ENCODE measurements at places on chromosomes 2 and 18.

DNA sequence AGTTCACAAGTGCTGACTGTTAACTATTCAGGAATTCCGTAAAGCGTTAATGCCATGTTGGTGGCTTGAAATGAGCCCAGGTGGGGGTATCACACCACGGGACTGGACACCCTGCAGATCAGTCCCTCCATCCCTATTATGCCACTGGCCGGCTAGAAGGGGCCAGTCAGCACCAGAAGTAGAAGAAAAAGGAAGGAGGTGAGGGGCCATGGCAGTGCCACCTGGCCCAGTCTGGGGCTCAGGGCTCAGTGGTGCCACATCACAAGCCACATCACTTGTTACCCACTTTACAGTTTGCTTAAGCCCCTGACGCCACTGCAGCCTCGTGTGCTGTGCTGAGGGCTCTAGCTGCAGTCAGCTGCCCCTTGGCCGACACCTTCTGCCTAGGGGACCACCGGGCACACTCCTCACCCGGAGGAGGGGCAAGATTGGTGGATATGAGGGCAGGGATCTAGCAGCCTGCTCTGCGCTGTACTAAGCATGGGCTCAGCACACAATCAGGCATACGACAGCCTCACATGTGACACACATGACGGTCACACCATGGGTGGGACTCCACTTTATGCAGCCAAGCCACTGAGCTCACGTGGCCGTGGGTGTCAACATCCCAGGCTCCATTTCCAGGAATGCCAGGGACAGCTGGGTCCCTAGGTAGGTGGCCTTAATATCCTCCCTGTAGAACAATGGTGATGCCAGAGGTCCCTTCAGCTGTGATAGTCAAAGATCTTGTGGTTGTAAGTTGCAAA, 3.6 kb downstream of the LIMS2 start:
- no peak for DNase-seq

DNA sequence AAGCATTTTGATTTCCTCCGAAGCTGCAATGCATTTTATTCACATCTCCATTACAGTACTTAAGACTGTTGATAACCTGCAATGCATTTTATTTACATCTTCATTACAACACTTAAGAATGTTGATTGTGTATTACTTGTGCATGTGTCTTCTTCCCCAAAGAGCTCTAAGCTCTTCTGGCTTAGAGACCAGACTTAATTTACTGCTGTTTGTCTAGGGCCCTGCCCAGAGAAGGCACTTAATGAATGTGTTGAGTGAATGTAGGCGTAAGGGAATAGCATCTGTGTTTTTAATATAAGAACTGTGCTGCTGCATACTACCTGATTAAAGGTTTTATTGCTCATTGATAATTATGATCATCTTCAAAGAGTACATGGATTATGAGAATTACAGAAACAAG, 295.6 kb downstream of the ZNF385B start:
- DNase-seq, result no peak

DNA sequence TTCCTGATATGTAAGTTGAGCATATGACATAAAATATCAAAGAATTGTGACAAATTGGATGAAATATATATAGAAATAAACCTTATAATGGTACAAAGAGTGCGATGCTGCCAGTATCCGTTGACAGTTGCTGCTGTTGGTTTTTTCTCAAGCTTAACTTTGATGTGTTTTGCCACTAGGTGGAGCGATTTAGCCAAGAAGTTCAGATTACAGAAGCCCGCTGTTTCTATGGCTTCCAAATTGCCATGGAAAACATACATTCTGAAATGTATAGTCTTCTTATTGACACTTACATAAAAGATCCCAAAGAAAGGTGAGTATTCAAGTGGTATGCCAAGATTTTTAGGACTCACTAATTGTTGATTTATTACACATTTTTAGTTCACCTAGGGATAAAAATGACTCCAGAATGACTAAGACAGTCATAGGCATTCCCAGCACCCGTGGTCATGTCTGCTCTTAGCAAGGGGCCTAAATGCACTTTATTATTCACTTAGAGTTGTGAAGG, 2.1 kb downstream of the RRM2 start:
- peak; percentile 83 for DNase-seq

- DNase-seq, result no peak
Measured at GRCh38 chr2:102581911-102582310, 37.4 kb upstream of the SLC9A2 start.

DNA sequence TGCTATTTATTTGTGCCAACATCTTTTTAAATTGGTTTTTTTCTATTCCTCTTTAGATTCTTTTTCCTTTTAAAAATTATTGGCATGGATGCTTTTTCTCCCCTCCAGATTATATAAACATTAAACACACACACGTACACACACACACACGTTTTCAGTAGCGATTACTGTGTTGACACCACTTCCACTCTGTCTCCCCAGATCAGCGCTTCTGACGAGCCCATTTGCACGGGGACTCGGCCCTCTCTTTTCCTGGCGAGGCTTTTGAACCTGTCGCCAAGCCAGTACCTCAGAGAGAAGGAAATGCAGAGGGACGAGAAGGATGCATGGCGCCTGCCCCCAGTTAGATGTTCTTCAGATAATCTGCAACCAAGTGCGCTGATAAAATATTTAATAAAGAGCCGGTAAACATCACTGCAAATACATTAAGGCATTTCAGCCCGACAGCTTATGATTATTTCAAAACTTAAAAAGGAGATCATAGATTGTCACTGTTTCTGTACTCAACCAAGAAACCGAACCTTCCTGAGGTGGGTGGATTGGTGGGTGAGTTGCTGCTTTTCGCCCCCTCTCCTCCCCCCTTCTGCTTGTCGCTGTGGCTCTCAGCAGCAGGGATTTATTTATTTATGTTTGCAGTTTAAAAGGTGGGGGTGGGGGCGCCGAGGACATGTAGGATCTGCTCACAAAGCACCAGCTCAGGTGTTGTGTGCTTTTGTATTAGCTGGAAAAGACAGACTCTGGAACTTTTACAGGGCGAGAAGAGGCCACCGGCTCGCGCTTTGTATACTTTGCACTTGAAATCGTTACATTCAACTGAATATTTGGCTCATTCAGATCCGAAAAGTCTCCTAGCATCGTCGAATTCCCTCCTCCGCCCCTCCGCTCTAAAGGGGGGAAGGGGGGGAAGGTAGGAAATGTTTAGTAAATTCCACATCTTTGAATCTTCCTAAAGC, 787 bp upstream of the TBR1 start:
- peak; percentile 37 for DNase-seq

GRCh38 chr18:54220406-54220805, 4.1 kb downstream of the MBD2 start:
- no peak for DNase-seq

GRCh38 chr2:191001032-191001431, 12.9 kb downstream of the STAT1 start:
- DNase-seq, result no peak

DNA sequence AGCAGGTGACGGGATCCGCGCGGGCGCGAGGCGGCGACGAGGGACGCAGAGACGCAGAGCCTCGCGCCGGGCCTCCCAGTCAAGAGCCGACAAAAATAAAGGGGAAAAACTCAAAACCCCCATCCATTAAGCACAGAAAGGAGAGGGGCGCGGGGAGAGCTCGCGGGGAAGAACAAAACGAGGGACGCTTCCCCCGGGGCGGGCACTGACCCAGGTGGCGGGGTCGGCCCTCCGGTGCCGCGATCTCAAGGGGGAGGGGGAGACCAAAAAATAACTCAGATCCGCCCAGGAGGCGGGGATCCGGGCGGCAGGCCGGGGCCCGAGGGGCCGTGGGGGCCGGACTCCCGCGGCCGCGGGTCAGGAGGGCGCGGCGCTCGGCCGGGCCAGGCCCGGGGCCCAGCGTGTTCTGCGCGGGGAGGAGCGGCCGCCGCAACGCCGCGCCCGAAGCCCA, 597 bp downstream of the RNF103 start:
- no peak for DNase-seq

- DNase-seq, result no peak
Measured at GRCh38 chr2:44267796-44268648, 7.3 kb upstream of the SLC3A1 start.

- DNase-seq, result no peak
Measured at GRCh38 chr2:235820571-235820970, 326.7 kb downstream of the AGAP1 start.

GRCh38 chr2:234840336-234840735, 111.5 kb upstream of the SH3BP4 start:
- DNase-seq, result peak; percentile 59

DNA sequence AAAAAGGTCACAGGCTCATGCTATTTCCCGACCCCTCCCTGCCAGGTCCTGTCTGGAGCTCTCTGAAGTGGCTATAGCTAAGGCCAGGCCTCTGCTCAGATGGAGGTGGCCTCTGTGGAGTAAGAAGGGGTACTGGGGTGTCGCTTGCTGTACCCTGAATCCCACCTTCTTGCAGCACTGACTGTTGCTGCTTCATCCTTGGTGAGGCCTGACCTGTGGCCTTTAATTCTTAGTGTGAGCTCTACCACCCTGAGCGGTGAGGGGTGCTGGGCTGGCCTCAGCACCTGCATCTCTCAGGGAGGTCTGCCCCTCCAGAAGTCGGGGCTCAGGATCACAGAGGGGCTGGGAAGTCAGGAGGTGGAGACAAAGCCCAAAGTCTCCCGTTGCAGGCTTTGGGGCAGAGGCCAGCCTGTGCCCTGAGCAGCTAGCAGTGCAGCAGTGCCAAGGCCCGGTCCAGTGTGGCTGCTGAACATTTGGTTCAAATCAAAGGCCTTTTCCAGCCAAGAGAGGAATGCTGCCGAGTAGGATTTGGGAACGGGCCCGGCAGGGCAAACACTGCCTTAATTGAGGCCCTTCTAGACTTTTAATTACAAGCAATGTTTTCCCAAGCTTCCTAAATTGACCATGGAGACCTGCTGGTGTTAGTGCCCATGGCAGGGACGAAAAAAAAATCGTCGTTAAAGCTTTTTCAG, 133.5 kb upstream of the HAAO start:
- no peak for DNase-seq

DNA sequence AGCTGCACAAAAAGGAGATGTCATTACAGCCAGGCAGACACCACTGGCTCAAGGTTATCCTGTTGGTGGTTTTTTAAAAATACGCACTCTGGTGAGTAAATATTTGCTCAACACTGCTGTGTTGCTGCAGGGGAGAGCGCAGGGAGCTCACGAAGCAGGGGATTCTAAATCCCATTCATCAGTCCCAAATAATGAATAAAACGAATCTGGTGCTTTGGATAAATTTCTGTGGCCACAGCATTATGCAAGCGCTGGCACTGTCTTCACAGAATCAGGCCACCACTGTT, 256.2 kb downstream of the HDAC4 start:
- DNase-seq, result no peak

DNA sequence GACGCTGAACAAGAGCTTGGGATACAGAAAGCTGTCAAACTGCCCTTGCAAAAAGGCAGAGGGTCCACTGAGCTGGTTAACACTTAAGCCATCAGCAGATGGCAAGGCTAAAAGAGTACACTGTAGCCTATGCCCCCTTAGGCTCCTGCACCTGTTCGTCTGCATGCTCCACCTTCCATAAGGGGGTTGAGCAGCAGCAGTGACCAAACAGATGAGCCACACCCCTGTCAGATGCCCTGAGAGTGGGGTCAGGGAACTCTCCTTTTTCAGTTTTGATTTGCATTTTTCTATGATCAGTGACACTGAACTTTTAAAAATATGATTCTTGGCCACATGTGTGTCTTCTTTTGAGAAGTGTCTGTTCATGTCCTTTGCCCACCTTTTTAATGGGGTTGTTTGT, 402.5 kb upstream of the FAM98A start:
- DNase-seq, result no peak

- no peak for DNase-seq
Measured at GRCh38 chr2:218233543-218233942, 16.6 kb downstream of the ARPC2 start.

DNA sequence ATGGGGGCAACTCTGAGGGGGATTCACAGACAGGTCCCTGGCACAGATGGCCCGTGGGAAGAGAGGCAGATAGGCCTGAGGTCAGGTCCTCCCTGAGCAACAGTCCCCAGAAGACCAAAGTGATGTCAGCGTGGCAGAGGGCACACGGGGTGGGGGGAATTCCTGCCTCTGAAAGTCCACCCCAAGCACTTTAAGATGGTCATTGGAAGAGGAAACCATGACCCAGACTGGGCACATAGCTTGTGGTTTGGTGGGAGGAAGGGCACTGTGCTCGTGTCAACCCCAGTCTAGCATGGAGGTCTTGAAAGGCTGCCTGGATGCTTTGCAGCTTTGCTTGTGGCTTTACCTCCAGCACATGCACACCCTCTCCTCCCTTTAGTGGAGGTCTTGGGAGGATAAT, 38.0 kb upstream of the SIX2 start:
- no peak for DNase-seq

DNA sequence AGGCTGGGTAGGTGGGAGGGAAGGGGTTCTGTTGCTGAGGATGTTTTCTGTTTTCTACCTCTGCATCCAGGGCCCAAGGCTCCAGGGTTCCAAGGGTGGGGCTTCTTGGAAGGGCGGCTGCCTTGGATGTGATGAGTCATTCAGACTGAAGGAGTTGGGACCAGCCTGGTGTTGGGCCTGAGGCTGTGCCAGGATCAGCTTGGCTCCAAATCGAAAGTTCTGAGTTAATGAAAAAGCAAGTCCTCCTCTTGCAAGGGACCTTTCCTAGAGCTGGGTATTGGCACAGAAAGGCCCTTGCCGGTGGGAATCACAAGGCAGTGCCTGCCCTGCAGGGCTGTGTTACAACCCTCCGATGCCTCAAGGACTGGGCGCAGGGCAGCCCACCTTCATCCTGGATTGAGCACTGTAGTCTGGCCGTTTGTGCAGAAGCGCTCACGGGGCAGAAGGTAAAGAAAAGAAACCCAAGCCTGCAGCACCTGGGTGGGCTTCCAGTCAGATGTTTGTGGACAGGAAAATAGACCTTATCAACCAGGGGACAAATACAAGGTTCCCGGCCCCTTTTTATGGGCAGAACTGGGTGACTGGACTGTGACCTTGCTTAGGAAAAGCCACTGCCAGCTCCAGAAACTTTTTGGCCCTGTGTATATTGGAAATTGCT, 52.5 kb upstream of the MCFD2 start:
- peak; percentile 50 for DNase-seq

DNA sequence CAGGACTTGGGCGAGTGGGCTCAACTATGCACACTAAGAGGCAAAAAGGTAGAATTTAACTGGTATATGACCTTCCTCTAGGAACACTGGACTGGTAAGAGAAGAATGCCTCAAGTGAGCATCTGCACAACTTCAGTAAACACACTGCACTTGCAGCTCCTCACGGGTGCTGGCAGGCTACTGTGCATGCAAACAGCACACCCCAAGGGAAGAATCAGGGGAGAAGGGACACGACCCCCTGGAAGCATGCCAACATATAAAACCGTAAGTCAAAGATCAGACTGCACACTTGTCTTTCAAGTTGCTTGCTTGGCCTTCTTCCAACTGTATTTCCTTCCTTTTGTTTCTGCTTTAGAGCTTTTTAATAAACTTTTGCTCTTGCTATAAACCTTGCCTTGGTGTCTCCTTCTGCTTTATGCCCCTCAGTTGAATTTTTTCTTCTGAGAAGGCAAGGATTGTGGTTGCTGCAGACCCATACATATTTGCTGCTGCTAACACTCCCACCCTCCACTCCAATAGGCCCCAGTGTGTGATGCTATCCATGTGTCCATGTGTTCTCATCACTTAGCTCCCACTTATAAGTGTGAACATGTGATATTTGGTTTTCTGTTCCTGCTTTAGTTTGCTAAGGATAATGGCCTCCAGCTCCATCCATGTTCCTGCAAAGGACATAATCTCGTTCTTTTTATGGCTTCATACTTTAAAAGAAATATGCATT, 263.7 kb upstream of the SPOPL start:
- no peak for DNase-seq
